ENCODE measurements at places on chromosomes 2 and 18.

GRCh38 chr2:24658531-24659202, 134.5 kb downstream of the PTRHD1 start:
- DNase-seq, result no peak

GRCh38 chr2:9558948-9559381, 3.3 kb upstream of the ADAM17 start:
- no peak for DNase-seq

- DNase-seq, result no peak
These were observed 8.4 kb downstream of the SP5 start for GRCh38 chr2:170723446-170723958.

GRCh38 chr18:2331491-2331890, 239.8 kb downstream of the METTL4 start:
- no peak for DNase-seq

GRCh38 chr2:58645017-58645416, 403.9 kb upstream of the FANCL start:
- no peak for DNase-seq

GRCh38 chr2:175136334-175137215, 31.4 kb downstream of the ATF2 start:
- DNase-seq, result no peak

GRCh38 chr2:71859211-71859847, 288.3 kb downstream of the CYP26B1 start:
- DNase-seq, result no peak

- DNase-seq, result no peak
These were observed 263.0 kb downstream of the PTGR3 start for GRCh38 chr18:74945774-74946545.

GRCh38 chr2:26243470-26244308, 743 bp downstream of the HADHA start:
- peak; percentile 3 for DNase-seq

- DNase-seq, result no peak
These were observed 81.4 kb upstream of the ID2 start for GRCh38 chr2:8600456-8600855.

DNA sequence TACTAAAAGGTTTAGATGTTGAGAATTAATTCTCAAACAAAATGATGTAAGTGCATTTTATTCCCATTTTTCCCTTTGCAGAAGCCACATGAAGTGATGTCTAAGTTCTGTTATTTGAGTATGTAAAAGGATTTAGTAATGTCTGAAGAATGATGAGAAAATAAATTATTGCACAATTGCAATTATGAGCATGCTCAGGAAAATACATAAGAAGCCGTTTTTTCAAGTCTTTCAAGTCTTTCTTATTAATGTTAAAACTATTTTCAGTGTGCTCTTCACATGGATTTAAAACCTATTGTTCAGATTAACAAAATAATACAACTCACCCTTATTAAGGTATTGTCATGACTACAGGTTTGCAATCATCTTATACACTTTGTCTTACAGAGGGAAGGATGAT, 331.4 kb upstream of the NETO1 start:
- no peak for DNase-seq

DNA sequence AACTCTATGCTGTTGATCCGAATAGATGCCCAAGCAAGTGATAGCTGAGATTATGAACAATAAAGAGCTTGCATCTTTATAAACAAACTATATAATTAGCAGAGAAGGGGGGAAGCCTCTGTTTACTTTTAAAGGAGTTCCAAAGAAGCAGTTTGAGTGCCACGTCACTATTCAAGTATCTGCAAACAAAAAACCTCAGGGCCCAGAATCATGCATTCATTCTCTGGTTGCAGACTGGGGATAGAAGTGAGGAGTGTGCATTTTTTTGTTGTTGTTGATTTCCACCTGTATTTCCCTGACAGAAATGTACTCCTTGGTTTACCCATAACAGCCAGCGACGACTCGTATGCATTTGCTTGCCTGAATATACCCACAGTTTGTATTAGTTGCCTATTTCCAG, 264.3 kb downstream of the PTGR3 start:
- no peak for DNase-seq

- DNase-seq, result no peak
These were observed 130.2 kb downstream of the SLC4A10 start for GRCh38 chr2:161754379-161754778.

- no peak for DNase-seq
These were observed 28.5 kb upstream of the CEP68 start for GRCh38 chr2:65027616-65028244.

DNA sequence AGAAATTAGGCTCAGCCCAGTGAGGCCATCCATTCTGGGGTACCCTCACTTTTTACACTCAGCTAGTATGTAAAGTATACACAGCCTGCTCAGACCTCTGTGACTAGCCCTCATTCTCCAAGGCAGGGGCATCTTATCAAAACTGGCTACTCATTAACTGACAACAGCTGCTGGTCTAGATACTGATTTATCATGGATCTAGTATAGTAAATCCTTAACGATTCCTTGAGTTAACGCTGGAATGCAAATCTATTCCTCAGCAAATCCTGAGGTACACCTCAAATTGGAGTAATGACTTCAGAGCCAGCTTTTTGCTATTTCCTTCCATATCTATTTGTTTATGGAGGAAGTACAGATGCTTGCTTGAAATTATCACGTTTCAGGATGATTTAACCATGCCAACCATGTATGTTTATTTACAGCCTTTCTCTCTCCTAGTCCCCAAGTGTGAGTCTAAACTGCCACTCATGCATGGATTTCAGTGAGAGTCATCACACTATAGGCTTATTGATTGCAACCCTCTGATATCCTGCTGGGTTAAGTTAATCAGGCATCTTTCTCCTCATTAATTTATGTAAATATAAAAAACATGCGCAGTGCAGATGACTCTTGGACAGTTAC, 70.2 kb upstream of the DOK6 start:
- DNase-seq, result no peak

- DNase-seq, result no peak
These were observed 120.4 kb upstream of the TLK1 start for GRCh38 chr2:171281110-171281509.

GRCh38 chr2:74447230-74447999, 5.7 kb upstream of the RTKN start:
- no peak for DNase-seq

GRCh38 chr2:212135739-212136138, 402.9 kb downstream of the ERBB4 start:
- no peak for DNase-seq

DNA sequence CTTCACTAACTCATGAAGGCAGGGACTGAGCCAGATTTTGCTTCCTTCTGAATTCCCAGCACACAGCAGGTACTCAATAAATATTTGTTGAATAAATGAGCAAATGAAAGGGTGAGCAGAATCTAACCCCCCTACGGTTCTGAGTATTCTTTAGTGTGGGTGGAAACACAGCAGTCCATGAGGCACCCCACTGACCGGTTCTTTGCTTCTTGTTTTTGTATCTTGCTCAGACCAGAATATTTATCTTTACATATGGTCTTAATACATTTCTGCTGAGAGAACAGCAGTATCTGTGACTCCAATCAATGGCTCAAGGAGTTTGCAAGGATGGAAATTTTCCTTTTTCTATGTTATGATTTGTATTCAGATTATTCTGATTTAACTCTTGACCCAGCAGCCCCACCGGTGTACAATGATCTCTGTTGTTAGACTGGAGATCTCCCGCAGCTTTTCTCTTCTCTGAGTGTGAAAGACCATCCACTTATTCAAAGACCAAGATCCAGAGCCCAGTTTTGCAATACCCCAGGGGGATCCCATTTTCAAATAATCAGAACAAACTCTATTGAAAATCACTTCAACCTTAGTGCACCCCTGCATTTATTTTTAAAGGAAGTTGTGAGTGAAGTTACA, 506.5 kb upstream of the TNP1 start:
- DNase-seq, result no peak

DNA sequence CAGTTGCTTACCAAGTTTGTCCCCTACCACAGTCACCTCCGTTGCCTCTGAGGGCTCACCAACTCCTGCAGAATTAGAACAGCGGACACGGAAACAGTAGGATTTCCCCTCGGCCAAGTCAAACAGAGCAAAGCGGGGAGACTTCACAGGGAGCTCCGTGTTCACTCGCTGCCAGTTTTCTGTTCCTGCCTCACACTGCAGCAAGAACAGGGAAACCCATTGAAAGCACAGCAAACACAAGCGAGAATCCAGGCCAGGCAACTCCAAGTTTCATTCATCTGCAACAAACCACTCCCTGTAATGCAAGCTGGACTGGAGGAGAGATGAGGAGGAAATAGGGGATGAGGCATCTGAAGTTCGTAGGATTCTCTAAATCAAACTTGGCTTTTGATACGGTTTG, 84.2 kb downstream of the MYOM1 start:
- no peak for DNase-seq

DNA sequence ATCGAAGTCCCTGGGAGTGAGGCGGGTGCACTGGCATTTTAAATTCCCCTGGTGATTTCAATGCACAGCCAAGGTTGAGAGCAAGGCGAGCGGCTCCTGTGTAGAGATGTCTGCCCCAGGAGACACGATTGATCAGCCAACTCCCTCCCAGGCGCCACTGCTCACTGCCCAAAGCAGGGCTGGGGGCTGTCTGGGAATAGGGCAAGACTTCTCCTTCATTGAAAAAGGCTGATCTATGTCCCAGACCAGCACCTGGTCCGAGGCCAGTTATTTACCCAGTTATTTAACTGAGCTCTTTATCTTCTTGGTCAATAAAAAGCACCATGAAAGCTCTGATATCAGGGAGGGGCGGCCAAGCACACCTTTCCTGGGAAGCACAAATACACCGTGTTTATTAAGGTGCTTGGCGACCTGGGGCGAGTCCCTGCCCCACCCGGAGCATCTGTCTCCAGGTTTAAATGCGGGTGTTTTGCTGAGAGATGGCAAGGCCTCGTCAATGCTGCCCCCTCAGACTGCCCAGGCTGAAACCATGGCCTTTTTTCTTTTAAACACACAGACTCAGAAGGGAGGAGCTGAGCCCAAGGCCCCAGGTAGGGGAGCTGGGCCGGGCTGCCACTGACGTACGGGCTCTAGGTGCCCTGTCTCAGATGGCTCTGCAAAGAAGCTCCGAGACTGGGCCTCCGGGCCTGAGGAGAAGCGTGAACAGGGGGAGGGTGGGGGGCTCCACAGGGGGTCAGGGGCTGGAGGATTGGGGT, 73.9 kb upstream of the HPCAL1 start:
- no peak for DNase-seq

- no peak for DNase-seq
These were observed 42.2 kb downstream of the HIBCH start for GRCh38 chr2:190277234-190278112.

GRCh38 chr18:26649193-26649543, 100.8 kb upstream of the KCTD1 start:
- no peak for DNase-seq

DNA sequence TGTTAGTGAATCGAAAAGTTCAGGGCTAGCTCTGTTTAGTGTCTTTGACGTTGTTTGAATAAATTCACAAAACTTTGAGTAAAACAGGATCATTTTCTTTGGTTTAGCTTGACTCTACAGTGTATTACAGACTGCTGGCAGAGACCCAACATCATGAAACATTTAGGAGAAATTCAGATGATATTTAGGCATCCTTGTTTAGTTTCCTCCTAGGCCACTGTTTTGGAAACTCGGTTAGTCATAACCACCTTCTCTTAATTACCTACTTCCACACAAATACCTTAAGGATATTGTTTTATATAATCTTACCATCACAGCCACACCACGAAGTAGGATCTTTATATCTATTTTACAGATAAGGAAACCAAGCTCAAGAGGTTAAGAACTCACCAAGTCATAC, 7.8 kb downstream of the LIMS1 start:
- DNase-seq, result no peak

DNA sequence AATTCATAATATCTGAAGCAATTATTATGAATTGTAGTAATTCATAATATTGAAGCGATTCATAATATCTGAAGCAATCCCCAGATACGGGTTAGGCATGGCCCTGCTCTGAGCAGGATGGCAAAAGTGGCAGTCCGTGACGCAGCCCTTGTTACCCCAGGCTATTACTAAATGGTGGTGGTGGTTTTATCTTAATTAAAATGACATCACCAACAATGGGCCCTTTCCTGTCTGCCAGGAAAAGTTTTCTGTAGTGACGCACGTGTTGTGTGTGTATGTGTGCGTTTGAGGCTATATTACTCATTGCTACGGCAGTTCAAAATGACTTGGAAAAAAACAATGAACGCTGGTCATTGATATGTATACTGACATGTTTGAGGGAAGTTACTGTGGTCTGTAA, 10.6 kb upstream of the MOCOS start:
- no peak for DNase-seq

GRCh38 chr2:69238449-69239031, 148.5 kb downstream of the GFPT1 start:
- DNase-seq, result no peak

DNA sequence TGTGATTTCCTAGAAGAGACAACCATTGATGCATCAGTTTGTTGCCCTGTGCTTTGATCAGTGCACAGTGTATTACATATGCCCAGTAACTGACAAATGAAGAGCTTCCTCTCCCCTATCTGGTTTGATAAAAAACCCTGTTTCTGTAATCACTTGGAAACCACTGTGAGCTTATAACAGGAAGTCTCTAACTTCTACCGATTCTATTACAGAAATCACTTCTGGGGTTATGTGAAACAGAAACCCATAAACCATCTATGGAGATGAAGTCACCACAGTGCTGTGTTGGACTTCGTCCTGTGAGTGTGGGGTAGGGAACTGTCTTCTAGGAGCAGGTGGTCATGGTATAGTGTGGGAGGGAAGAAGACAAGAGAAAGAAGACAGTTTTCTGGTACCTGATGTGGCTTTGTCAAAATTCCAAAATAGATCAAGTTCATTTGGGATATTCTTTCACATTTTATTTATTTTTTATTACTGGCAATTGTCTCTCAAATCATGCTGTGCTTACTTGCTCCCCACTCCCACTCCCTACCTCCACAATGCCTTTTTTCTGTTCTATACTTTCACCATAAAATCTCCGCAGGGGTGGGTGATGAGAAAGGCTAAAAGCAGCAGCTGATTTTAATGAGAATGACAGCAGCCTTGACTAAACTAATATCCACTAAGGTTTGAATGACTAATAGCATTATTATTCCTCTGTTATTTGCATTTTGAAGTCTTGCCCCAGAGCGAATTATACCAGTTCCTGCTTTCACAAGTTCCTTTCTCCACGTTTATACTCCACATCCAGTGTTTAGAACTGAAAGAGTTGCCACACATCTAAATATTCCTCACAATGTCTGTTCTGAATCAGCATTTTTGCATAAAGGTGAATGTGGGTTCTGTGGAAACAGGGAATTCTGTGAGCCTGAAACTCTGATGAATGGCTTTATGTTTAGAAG, 41.7 kb upstream of the RND3 start:
- no peak for DNase-seq

- DNase-seq, result no peak
These were observed 2.2 kb downstream of the MYT1L start for GRCh38 chr2:2328848-2329247.

GRCh38 chr2:170375192-170375591, 197.2 kb downstream of the MYO3B start:
- no peak for DNase-seq

- DNase-seq, result no peak
These were observed 43.9 kb upstream of the CYBRD1 start for GRCh38 chr2:171478345-171478744.

GRCh38 chr18:79607361-79607952, 72.1 kb upstream of the CTDP1 start:
- no peak for DNase-seq

Data from activated CD4-positive, alpha-beta T cell treated with anti-CD3 and anti-CD28 coated beads, Interleukin-2, amount 50 U/mL, for 1 hour (primary cell).